IMR-90 (cell line): ENCODE measurements at places on chromosomes 6 and 20. TPM values are rescaled to one million over a fixed set of nuclear protein-coding genes. Genes with fewer than 3 reads are reported as not detected.

DNA sequence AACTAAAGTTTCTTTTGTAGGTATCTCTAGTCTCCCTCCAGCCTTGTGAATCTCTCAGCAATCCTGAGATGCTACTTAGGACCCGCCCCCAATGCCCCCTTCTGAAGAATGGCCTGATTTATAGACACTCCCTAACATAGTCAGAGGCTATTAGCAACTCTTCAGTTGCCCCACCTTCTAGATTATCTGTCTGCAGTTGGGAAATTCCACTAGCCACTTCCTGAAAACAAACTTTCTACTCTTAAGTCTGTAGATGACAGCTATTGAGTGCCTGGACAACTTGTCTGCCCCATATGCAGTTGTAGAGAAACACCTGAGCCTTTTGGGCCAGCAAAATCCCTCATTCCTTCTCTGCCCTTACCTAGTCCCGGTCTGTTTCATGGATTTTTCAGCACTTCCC lies 188.2 kb upstream of the PREP start:
- peak; percentile 57 for DNase-seq
- no peak overlapping the region for H3K4me3 ChIP-seq
- no peaks in the 10 kb centered on the region for H3K36me3 ChIP-seq
- H3K27me3 ChIP-seq = no peaks in the 10 kb centered on the region

- H3K4me3 ChIP-seq = peak overlapping the region; percentile 62; the same call in 1 of the 2 replicates
- H3K27me3 ChIP-seq = no peaks in the 10 kb centered on the region
- no peaks in the 10 kb centered on the region for H3K36me3 ChIP-seq
- DNase-seq = no peak
Observed at GRCh38 chr20:32356622-32357374, 1.3 kb upstream of the ASXL1 start.

- DNase-seq = peak; percentile 67
- no peaks in the 10 kb centered on the region for H3K27me3 ChIP-seq
- no peaks in the 10 kb centered on the region for H3K4me1 ChIP-seq
- no peak overlapping the region for H3K4me3 ChIP-seq
Observed at GRCh38 chr6:25601800-25602673, 50.0 kb upstream of the SCGN start.

DNA sequence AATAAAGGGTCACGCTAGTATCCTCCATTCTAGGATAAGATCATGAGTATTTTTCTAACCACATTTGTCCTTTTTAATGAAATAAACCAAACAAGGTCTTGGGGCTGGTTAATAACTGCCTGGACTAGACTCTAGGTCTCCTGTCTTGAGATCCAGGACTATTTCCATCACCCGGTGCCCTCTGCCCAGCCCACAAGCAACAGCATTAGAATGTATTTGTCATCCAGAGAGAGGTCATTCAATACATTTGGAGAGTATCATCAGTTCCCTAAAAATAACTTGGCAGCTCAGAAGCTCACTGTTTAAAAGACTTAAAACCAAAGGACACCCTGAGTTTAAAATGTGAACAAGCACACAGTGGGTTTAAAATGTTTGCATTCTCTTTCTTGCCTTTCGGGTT lies 4.4 kb upstream of the RBM24 start:
- H3K4me3 ChIP-seq = no peak overlapping the region
- peaks cover 14% of the 10 kb centered on the region for H3K4me1 ChIP-seq
- H3K27ac ChIP-seq = no peak overlapping the region
- H3K27me3 ChIP-seq = no peaks in the 10 kb centered on the region

- DNase-seq = no peak
- no peaks in the 10 kb centered on the region for H3K36me3 ChIP-seq
- no peaks in the 10 kb centered on the region for H3K27me3 ChIP-seq
- no peaks in the 10 kb centered on the region; the same call in 1 of the 2 replicates for H3K4me1 ChIP-seq
- H3K27ac ChIP-seq = no peak overlapping the region
- no peak overlapping the region for H3K4me3 ChIP-seq
Observed at GRCh38 chr6:54710456-54710855, 136.1 kb upstream of the FAM83B start.

- no peaks in the 10 kb centered on the region for H3K4me1 ChIP-seq
- no peak overlapping the region for H3K27ac ChIP-seq
- DNase-seq = no peak
- H3K27me3 ChIP-seq = no peaks in the 10 kb centered on the region
Observed at GRCh38 chr20:21796059-21796458, 90.6 kb downstream of the PAX1 start.

DNA sequence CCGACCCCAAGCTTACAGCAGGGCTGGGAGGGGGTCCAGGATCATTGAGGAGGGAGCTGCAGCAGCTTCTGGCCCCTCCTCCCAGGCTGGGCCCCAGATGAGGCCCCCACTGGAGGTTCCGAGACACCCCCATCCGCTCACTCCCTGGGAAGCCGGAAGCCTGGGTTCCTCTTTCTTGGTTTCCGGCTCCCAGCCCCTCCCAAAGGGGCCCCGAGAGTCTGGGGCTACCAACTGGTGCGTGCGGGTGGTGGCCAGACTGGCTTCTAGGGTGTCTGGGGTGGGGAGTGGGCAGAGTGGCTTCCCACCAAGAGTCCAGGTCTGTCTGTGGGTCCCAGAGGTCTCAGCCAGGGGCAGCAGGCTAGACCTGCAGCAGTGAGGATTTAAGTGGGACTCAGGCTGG lies 2.2 kb downstream of the RGS19 start:
- peaks cover 11% of the 10 kb centered on the region for H3K4me1 ChIP-seq
- DNase-seq = no peak
- no peak overlapping the region for H3K4me3 ChIP-seq
- H3K27ac ChIP-seq = no peak overlapping the region

GRCh38 chr6:54846857-54847674 lies 495 bp downstream of the FAM83B start:
- DNase-seq = no peak
- H3K4me3 ChIP-seq = peak overlapping the region; percentile 52
- H3K36me3 ChIP-seq = no peaks in the 10 kb centered on the region
- 0 out of 2 replicates have a peak, but pooled peaks cover 2% of the 10 kb centered on the region for H3K4me1 ChIP-seq
- no peak overlapping the region for H3K27ac ChIP-seq

DNA sequence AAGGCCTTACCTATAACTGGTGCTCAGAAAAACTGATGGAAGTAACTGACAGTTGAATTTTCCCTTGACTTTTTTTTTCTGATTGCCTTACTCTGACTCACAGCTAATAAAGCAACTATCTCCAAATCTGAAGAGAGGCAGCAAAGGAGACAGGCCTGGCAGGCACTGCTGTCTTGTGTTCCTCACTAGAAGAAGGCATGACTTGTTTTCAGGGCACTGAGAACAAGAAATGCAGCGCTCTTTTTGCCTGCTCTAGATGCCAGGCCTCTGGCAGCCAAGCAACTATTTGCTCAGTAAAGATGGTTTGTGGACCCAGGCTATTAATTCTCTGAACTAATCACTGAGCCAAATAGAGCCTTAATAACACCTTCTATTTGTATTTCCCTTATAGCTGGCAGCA lies 155.1 kb downstream of the PRDM13 start:
- no peaks in the 10 kb centered on the region for H3K27me3 ChIP-seq
- H3K4me1 ChIP-seq = no peaks in the 10 kb centered on the region

DNA sequence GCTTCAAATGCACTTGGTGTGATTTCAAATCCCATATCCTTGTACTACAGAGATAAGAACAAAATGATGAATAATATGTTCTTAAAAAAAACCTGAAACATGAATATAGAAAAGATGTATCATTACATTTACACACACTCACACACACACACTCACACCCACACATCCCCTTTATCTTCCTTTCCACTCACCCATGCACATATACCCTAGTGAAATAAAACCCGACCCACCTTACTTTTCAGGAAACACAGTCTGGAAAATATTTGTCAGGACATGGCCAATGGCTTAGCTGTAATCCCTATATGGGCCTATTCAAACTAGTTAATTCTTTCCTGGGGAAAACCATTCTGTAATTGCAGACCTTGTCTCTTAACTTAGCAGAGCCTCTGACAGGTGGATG lies 60.8 kb upstream of the EDN1 start:
- H3K4me1 ChIP-seq = peaks cover 4% of the 10 kb centered on the region
- DNase-seq = no peak
- no peaks in the 10 kb centered on the region for H3K36me3 ChIP-seq
- no peaks in the 10 kb centered on the region for H3K27me3 ChIP-seq
- no peak overlapping the region for H3K27ac ChIP-seq
- no peak overlapping the region for H3K4me3 ChIP-seq

DNA sequence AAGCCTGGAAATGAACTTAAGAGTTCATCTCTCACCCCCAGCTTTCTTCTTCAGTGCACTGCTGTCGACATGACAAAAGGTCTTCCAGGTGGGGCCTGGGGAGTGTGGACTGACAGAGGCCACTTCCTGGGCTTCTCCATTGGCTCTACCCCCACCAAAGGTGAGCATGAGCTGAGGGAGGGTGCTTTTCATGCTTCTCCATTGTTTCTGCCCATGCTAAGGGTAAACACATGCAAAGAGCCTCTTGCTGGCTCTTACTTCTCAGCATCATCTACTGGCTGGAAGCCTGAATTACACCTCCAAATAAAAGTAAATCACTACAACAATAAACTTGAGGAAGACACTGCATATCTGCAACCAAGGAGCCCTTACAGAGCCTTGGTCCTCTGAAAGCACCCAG lies 227.2 kb downstream of the EPM2A start:
- H3K4me1 ChIP-seq = no peaks in the 10 kb centered on the region
- no peaks in the 10 kb centered on the region for H3K36me3 ChIP-seq
- H3K27ac ChIP-seq = no peak overlapping the region

DNA sequence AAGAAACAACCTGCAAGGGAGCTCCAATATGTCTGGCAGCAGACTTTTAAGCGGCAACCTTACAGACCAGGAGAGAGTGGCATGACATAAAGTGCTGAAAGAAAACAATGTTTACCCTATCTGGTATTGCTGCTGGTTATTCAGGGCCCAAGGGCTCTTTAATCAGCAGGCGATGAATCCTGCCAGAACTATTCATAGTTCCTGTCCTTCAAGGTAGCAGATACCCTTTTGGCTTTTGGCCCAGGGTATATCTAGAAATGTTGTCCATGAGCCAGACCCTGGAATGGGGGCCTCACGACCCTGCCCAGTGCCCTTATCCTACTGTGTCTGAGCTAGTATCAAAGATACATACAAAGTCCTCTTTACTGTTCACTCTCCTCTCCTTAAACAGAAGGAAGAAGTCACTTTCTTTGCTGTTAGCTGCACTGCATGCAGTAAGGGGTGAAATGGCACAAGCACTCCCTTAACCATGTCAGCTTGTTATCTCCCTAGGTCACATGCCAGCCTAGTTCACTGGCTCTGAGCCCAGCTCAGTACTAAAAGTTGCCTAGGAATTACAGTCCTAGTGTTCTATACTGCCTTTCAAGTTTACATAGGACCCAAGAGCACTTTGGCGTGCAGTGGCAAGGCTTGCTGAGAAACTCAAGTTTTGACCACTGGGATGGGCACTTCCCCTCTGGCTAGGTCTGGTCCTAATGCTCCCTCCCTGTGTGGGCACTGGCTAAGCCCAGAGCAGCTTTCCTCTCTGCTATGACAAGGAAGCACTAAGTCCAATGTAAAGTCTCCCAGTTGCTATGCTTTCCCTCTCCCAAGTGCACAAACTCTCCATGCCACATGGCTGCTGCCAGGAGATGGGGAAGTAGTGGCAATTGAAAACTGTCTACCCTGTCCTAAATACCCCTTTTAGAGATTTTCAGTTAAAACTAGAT lies 122.0 kb downstream of the HTR1B start:
- no peaks in the 10 kb centered on the region for H3K27me3 ChIP-seq
- H3K4me1 ChIP-seq = no peaks in the 10 kb centered on the region
- no peak for DNase-seq
- H3K36me3 ChIP-seq = no peaks in the 10 kb centered on the region
- no peak overlapping the region for H3K27ac ChIP-seq

DNA sequence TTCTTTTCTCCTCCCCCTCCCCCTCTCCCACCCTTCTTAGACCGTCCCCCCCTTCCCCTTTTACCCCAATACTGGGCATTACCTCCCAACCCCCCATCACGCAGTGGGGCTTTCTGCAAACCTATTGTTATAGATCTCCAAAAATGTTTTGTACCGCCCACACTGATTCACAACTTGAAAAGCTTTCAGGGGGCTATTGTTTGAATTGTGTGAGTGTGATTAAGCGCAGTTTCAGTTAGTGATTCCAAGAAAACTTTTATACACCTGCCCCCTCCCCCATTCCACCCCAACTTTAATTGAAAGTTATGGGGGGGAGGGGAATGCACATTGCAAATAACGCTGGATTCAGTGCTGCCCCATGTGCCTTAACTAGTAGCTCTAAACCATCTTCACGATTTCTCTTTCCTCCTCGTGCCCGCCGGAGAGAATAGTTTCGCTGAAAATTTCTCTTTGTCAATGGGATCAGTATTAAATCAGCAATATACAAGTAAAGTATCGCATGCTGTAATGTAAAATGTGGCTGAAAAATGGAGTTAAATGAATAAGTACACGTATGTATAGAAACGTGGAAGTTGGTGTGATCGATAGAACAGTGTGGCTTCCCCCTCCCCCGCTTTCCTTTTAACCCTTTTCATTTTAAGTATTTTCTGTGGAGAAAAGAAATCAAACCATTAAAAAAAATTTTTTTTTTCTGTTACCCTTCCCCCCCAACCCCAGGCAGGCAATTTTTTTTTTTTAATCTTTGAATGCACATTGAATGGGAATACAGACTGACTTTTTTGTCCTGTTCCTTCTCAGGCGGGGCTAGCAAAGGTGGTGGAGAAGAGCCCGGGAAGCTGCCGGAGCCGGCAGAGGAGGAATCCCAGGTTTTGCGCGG lies 632 bp downstream of the LIN28B start:
- H3K36me3 ChIP-seq = no peaks in the 10 kb centered on the region
- no peak for DNase-seq
- peaks cover 49% of the 10 kb centered on the region for H3K27me3 ChIP-seq
- no peak overlapping the region for H3K4me3 ChIP-seq
- H3K4me1 ChIP-seq = no peaks in the 10 kb centered on the region
- no peak overlapping the region for H3K27ac ChIP-seq

- H3K36me3 ChIP-seq = peaks cover 9% of the 10 kb centered on the region; the same call in 1 of the 2 replicates
- peaks cover 21% of the 10 kb centered on the region for H3K4me1 ChIP-seq
- peak overlapping the region; percentile 69; the same call in 1 of the 2 replicates for H3K27ac ChIP-seq
- no peak for DNase-seq
- H3K4me3 ChIP-seq = no peak overlapping the region
Observed at GRCh38 chr20:58433029-58433647, 44.1 kb downstream of the VAPB start.

DNA sequence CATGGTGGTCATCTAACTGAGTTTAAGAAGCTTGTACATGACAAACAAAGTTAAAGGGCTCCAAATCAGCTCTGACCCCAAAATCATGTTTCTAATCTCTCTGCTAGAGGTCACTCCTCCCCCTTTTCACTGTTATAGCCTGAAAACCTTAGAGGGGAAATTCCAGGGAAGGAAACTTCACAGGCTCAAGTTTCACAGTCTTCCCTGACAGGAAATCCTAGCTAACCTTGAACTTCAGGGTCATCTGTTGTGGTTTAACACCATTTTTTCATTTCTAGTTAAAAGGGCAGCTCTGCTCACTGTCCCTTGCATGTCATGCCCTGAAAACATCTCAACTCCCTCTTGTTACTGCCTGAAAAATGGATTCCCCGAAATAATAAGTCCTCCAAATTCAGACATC lies 104.4 kb upstream of the BMP2 start:
- H3K4me1 ChIP-seq = no peaks in the 10 kb centered on the region
- H3K27ac ChIP-seq = no peak overlapping the region
- DNase-seq = no peak
- H3K4me3 ChIP-seq = no peak overlapping the region
- H3K36me3 ChIP-seq = no peaks in the 10 kb centered on the region

GRCh38 chr20:6941571-6941970 lies 174.1 kb downstream of the BMP2 start:
- no peaks in the 10 kb centered on the region for H3K36me3 ChIP-seq
- no peak for DNase-seq
- H3K27me3 ChIP-seq = no peaks in the 10 kb centered on the region
- no peaks in the 10 kb centered on the region for H3K4me1 ChIP-seq
- H3K4me3 ChIP-seq = no peak overlapping the region
- H3K27ac ChIP-seq = no peak overlapping the region

Gene NOTCH4
- 1.3 and 2.2 TPM in 2 replicates for total RNA-seq

Gene RRAGD
- total RNA-seq = not detected in 2 replicates

Gene SNX14
- total RNA-seq = 61.8 and 116 TPM in 2 replicates

Gene TFAP2C
- under 0.01 TPM in 2 replicates for total RNA-seq
